HTR-8/SVneo (cell line): ENCODE measurements at places on chromosomes 7 and 10.

DNA sequence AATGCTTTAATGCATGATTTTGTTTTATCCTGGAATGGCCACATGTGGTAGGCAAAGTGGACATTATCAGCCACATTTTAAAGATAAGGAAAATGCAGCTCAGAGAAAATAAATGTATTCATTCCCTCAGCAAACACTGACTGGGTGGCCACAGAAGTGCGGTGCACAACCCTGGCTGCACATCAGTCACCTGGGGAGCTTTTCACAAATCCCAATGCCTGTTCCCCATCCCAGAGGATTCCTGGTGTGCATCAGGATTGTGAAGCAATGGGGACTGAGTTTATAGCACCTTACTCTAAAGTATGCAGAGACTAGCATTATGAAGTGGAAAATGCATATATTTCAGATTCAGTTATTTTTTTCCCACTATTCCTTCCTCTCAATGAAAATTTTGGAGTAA, 193.5 kb upstream of the C7orf33 start:
- no peak for DNase-seq

- DNase-seq, result no peak
These were observed 1.5 kb upstream of the NOBOX start for GRCh38 chr7:144404946-144405345.

GRCh38 chr10:124417895-124418725, 613 bp downstream of the OAT start:
- peak; percentile 27 for DNase-seq

- DNase-seq, result no peak
These were observed at the start of gene NRP1 for GRCh38 chr10:33334153-33334804. Gene NRP1, minus strand, starts transcription at chr10:33334667. Its CDS starts 285 bp downstream, at chr10:33334382.

GRCh38 chr7:34759477-34760125, 101.6 kb downstream of the NPSR1 start:
- peak; percentile 20 for DNase-seq

GRCh38 chr7:157813741-157814661, 477.2 kb downstream of the DNAJB6 start:
- no peak for DNase-seq

GRCh38 chr7:92982928-92983327, 134.9 kb downstream of the SAMD9 start:
- no peak for DNase-seq

GRCh38 chr7:24381894-24382505, 98.0 kb downstream of the NPY start:
- DNase-seq, result peak; percentile 51

DNA sequence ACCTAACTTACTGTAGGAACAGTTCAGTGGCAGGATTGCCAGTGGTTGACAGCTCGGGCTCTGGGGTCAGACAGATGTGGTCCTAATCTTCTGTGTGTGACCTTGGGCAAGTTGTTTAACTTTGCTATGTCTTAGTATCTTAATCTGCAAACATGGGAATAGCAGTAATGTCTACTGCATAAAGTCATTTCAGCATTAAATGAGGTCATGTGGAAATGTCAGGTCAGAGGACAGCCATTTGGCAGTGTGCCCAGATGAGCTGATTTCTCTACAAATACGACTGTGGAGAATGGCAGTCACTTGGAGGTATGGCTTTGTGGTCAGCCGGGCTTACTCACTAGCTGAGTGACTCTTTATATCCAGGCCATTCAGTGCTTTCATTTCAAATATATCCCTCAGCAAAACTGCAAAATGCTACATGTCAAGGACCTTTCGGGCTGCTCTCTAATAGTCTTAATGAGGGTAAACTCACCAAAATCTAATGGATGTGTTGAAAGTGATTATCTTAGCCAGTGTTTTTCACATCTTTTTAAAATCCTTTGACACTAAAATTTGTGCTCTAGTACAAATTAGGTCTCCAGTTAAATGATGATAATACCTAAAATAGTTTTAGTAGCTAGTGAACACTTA, 171.4 kb downstream of the ST7 start:
- DNase-seq, result peak; percentile 29

- DNase-seq, result no peak
These were observed 285.1 kb upstream of the PFKP start for GRCh38 chr10:2782265-2782664.

DNA sequence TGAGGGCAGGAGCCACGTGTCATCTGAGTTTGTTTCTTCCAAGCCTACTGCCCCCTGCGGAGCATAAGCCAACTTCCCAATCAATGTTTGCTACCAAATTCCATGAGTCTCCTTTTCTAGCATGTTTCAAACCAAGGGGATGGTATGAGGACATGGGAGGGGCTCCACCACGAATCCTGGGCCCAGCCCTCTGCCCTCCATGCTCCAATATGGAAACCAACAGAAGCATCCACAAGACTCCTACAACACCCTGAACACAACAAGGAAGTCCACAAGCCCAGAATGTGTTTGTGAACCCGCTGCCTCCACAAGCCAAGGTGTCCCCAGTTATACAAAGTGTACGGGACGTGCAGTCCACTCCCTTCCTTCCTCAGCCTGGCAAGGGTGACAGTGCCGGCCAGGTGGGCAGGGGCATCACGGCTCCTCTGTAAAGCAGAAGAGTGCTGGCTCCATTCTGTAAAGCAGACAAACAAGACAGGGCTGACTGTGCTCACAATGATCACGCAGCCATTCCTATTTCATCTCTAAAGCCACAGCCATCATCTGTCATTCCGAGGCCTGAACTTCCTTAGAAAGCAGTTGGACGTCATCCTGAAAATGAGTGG, 466.1 kb downstream of the PTPRN2 start:
- DNase-seq, result no peak

GRCh38 chr10:22705527-22705926, 8.9 kb downstream of the PIP4K2A start:
- DNase-seq, result no peak

DNA sequence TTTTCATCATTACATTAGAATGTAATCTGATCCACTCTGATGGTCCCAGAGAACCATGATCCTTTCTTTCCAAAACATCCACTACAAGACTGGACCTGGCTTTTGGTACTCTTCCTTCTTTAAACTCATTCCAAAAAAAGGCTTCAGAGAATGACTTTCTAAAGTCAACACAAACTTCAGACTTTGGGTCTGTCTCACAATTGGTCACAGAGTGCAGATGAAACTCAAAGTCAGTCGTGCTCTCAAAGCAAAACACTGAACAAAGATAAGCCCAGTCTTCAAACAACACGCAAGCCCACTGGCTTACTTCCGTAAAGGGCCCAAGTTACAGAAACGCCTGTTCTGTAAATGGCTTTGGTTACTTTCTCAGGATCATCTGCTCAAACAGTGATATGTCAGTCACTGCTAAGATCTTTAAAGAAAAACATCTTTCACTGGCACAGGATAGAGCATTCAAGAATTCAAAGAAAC, 250.9 kb upstream of the MKLN1 start:
- peak; percentile 24 for DNase-seq

- DNase-seq, result peak; percentile 99
These were observed at the start of gene SUPV3L1 for GRCh38 chr10:69179743-69180524. Gene SUPV3L1, plus strand, starts transcription at chr10:69180234. Its CDS starts 58 bp downstream, at chr10:69180292.

DNA sequence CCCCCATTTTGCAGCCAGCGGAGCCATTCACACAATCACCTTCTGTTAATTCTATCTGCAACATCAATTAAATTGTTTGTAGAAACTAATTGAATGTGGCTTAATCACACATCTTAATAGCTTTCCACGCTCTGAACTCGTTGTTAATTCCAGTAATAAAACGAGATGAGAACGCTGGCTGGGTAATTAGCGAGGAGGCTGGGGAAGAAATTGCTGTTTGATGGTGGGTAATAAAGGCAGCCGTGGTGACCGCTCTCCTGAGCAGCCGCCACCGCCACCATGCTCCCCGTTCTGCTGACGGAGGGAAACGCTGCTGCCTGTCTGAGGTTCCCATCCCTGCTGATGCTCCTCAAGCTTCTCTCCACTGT, 36.3 kb downstream of the GBX1 start:
- no peak for DNase-seq

- DNase-seq, result no peak
These were observed 9.7 kb upstream of the ADAMTS14 start for GRCh38 chr10:70662362-70663220.

GRCh38 chr7:2052657-2053048, 180.1 kb downstream of the MAD1L1 start:
- DNase-seq, result no peak

- no peak for DNase-seq
These were observed 7.6 kb downstream of the GDF2 start for GRCh38 chr10:47329855-47330254.

DNA sequence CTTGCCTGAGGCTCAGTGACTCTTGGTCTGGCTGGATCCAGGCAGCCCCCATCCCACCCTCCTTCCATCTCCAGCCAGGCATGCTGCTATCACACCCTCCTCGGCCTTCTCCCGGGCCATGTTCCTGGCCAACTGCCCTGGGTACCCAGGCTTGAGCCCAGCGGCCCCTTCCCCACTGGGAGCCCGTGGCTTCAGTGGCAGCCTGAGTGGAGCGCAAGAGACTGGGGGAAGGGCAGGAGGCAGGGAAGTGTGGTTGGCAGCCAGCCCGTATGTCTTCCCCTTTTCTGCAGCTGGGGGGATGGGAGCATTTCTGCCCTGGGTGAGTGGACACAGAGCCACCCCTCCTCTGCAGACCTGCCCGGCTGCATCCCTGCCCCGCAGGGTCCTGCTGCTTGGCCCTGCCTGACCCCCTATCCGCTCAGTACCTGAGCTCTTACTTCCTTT, 148.5 kb downstream of the ARHGAP22 start:
- DNase-seq, result no peak

DNA sequence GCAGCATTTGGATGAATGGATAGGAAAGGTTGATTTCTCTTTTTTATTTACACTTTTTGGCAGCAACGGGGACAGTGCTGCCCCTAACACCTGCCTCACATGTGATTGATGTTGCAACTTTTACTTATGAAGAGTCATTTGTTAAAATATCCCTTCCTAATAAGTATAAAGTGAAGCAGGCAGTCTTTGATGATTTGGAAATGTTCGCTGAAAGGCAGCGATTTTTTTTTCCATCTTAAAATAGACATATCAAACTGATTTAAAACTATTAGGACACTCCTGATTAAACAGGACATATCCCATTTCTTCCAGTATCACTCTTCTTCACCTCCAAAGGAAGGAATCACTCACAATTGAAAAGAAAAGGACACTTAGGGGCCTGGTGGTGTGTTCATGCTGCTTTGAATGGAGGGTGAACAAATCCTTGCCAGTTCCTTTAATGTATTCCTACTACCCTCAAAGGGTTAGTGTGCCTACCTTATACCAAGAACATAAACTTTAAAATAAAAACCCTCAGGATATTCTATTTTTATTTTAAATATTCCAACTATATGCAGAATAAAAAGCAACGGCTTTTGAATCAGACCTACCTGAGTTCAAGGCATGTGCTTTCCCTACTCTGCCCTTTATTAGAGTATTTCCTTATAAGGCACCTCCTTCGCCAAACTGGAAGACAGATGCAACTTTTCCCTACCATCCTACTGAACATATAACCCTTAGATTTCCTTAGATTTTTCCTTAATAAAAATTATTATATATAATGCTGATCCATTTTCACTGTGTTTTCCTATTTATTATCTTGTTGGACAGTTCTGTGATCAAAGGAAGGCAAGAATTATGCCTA, 1.1 kb downstream of the ADK start:
- DNase-seq, result no peak

DNA sequence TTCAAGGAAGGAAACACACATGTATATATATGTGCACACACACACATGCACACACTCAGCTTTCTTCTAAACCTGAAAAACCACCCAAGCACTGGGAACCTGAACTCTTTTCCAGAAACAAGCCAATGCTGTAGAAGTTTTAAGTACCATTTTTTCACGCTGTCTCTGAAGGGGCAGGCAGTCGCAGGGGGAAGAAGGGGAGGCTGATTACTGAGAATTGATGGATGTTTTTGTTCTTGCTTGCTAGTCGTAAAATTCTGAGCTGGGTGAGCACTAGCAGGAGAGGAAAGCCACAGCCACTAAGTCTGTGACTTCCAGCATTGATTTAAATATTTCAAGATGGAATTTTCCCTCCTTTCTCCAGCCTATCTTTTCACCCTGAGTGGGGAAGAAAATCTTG, 391.8 kb downstream of the CALN1 start:
- DNase-seq, result no peak

DNA sequence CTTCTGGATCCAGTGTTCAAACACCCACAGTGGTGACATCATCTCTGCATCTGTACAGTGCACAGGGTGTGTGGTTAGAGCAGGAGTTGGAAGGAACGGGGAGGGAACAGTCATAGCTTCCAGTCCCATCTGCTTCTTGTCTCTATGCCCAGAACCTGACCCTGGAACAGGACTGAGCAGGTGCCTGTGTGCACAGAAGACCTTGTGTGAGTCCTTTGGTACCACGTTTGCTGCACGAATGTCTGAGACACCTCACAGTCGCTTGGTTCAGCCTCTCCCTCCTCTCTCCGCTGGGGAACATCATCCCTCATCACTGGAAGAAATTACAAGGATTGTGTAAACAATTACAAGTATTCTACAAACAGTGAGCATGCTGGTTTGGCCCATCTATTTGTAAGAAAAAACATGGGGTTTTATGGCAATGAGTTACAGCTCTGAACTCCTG, 243.0 kb upstream of the KLF6 start:
- DNase-seq, result no peak

GRCh38 chr7:103297837-103298179, 573 bp downstream of the PMPCB start:
- no peak for DNase-seq

DNA sequence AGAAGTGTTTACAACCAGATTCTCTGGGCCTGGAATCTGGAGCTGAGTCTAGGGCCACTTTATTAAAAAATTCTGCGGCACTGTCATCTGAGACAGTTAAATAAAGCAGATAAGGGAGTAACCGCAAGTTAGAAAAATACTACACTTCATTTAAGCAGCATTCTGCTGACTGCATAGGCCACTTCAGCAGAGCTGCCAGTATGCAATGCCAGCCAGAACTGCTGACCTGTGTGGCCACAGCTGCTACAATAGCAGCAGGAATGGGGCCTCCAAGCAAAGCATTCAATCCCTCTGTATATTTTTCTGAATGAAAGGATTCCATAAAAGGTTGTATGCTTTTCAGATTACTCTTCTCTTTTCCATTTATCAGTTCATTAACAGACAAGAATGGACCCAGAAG, 136.0 kb downstream of the COL28A1 start:
- DNase-seq, result no peak

DNA sequence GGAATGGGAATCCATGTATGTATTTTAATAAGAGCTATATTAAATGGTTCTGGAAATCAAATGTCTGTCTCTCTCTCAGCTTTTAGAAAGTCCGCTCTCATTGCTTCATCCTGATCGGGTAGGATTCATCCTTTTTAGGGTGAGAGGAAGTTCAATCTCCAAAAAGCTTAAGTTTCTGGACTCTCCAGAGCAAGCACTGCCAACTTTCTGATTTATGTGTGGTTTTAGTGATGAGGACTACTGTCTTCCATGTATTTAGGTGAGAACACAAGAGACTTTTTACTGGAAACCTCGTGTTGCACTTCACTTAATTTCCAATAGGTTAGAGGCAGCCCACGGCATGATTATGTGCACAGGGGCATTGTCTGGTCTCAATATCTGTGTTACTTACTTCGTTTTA, 267.9 kb downstream of the SUGCT start:
- no peak for DNase-seq

DNA sequence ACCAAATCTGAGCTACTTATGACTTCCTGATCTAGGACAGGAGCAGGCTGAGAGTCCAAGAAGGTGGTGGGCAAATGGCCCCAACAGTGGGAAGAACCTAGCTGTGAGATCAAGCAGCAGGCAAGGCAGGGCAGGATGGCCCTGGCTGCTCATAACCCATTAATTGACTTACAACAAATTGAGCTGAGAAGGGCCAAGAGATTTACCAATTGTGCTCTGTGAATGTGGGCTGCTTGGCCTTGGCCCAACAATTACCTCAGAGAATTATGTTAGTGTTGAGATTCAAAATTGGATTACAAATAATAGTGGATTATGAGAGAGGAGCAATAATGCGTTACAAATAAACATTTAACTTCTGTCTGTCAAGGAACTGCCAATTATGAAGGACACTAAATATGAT, 956.5 kb downstream of the KCNMA1 start:
- no peak for DNase-seq
